ENCODE measurements at places on chromosomes 12 and 14.

DNA sequence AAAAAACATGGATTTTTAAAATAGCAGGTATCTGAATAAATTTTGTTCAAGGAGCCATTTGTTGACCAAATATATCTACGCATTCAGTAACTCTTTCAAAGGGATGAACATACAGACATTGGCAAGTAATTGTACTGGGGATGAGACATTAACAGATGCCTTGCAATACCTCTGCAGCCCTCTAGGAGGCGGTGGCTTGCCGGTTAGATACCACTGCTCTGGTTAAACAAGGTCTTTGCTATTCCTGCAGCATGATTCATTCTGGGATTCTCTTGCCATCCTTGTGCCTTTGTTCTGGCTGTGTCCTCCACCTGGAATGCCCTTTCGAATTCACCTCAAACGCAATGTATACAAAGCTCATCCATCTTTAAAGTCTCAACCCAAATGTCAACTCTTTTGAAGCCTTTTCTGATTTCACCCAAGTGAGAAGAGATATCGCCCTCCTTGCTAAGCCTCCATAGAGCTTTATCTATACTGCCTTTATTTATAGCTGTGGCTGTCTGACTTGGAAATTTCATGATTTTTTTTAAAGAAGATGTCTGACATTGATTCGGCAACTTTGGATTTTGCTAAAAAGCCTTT lies 131.0 kb upstream of the SRRM4 start:
- no peak for DNase-seq

GRCh38 chr12:121400332-121401139 lies 618 bp downstream of the RNF34 start:
- DNase-seq = peak; percentile 45

- no peak for DNase-seq
These were observed 96.9 kb downstream of the FIGNL2 start for GRCh38 chr12:51751661-51752060.

DNA sequence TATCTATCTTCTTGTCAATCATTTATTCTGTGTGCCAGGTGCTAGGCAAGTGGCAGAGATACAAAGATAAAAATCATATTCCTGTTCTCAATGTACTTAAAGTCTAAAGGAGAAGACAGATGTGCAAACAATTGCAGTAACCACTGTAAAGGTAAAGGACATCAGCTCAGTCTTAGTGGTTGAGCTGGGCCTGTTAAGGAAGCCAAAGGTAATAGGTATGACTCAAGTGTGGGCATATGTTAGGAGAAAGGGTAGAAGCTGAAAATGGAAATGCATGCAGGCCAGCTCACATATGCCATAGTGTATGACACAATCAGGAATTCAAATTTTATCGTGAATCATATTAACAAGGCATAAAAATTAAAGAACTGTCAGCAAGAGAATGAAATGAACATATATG lies 49.8 kb downstream of the FAR2 start:
- no peak for DNase-seq

- DNase-seq = no peak
These were observed 146.6 kb downstream of the ITPR2 start for GRCh38 chr12:26686408-26686807.

DNA sequence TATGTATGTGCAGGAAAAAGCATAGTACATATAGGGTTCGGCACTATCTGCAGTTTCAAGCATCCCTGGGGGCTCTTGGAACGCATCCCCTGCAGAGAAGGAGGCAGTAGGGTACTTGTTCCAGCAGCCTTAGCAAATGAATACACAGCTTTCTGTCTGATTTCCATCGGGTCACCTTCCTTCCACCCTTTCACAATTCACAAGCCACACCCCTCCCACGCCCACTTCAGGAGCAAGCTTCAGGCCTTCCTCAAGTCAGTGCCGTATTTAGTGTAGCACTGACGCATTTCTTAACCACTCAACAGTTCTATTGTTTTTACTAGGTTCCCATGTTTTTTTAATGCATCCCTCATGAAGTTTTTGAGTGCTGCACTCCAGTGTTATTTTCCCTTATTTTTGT lies 64.2 kb downstream of the CLMN start:
- DNase-seq = no peak

GRCh38 chr12:108772247-108772646 lies 40.9 kb upstream of the CORO1C start:
- no peak for DNase-seq

GRCh38 chr12:27616356-27617142 lies 79.7 kb upstream of the REP15 start:
- DNase-seq = no peak

- no peak for DNase-seq
These were observed 91.9 kb downstream of the SAMD4A start for GRCh38 chr14:54658836-54659235.

DNA sequence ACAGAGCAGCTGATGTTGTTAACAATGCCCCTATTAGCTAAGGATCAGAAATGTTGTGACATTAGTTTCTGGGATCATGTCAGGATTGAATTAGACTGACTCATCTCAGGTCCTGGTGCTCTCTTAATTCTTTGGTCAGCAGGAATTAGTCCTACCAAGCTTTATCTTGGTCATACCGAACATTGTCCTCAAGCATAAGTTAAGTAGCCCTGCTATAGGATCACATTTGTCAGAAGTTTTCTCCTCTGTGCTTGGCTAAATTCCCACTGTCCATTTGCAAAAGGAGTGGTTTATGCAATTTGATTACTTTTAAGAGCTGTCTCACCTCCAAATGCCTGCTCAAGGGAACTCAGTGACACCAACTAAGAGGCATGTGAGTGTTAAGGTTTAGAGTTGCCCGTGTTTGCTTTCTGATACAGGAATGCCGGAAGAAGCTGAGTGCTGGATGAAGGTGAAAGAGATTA lies 48.4 kb upstream of the IFNG-AS1 start:
- no peak for DNase-seq
